Adrenal gland (tissue), 19 donors: ENCODE measurements at places on chromosomes 7 and 10. TPM values are rescaled to one million over a fixed set of nuclear protein-coding genes. Genes with fewer than 3 reads are reported as not detected.

GRCh38 chr7:101784292-101785127 lies 32.9 kb upstream of the CUX1 start:
- DNase-seq = no peak

LRRC17 gene
- 1.5 TPM for total RNA-seq

DNA sequence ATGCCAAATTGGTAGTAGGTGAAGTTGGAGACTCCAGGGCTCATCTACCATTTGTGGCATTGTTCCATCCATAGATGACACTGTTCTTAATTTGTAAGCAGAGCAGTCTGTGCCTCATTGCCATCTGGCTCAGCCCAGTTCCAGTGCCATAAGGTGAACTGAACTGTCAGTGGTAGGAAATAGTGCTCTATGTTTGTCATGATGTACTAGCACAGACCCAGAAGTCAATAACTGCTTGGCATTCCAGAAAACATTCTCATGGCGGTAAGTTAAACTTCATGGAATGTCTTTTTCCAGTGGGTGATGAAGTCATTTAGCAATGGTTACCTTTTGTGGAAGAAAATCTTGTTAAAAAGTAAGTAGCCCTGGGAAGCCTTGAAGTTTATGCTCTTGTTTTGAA lies 302.7 kb downstream of the SUGCT start:
- DNase-seq = no peak

DNA sequence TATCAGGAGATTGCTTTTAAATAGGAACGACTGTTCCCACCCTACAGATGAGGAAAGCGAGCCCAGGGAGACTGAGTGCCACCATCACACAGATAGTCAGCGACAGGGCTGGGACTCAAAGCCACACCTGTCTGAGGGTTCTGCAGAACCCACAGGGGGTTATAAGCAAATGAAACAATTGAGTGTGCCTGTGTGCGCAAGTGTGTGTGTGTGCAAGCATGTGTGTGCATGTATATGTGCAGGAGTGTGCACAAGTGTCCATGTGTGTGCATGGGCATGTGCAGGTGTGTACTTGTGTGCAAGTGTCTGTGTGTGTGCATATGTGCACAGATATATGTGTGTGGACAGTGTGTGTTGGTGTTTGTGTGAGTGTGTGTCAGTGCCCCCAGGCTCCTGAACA lies 280.2 kb downstream of the GRID1 start:
- no peak for DNase-seq

- DNase-seq = no peak
Measured at GRCh38 chr10:6464862-6465430, 115.1 kb downstream of the PRKCQ start.

GRCh38 chr10:6786579-6787031 lies 206.5 kb upstream of the PRKCQ start:
- DNase-seq = peak; percentile 19

SPDYE16 gene
- total RNA-seq = 0.18 TPM
